ENCODE measurements at places on chromosomes 3 and 15. TPM values are rescaled to one million over a fixed set of nuclear protein-coding genes. Genes with fewer than 3 reads are reported as not detected.

DNA sequence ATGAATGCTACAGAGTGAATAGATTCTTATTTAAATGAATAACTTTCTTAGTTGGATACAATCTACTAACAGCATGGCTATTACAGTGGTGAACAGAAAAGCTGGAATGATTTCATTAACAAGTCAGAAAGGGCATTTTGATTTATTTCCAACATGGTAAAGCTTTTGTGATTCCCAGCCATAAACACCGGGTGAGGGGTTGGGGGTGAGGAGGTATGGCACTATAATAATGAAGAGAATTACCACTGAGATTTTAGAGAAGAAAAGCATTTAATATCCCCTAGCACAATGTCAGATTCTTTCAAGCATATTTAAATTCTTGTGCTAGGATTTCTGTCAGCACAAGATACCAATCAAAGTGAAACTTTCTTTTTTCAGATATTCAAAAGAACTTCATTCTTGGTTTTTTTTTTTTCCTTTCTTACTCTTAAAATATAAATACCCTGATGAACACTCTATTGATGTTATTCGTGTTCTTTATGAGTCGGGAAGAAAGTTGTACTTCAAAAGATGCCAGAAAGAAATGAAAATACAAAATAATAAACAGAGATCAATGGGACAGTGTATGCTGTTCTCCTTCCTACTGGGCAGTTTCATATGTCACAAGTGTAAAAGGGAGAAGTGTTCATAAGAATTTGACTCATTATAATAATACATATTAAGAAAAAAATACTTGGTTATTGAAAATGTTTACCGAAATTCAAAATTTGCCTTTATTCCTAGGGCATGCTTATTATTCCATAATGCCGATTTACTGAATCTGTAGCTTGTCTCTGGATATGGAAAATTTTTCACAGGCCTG is 522.8 kb downstream of the CADM2 start:
- DNase-seq: no peak

- DNase-seq: no peak
Observed at GRCh38 chr15:101111570-101112262, 140.1 kb downstream of the CHSY1 start.

- peak; percentile 69 for DNase-seq
Observed at GRCh38 chr3:182837855-182838454, 44.7 kb downstream of the ATP11B start.

- DNase-seq: peak; percentile 41
Observed at GRCh38 chr3:189557824-189558223, 73.4 kb upstream of the TP63 start.

DNA sequence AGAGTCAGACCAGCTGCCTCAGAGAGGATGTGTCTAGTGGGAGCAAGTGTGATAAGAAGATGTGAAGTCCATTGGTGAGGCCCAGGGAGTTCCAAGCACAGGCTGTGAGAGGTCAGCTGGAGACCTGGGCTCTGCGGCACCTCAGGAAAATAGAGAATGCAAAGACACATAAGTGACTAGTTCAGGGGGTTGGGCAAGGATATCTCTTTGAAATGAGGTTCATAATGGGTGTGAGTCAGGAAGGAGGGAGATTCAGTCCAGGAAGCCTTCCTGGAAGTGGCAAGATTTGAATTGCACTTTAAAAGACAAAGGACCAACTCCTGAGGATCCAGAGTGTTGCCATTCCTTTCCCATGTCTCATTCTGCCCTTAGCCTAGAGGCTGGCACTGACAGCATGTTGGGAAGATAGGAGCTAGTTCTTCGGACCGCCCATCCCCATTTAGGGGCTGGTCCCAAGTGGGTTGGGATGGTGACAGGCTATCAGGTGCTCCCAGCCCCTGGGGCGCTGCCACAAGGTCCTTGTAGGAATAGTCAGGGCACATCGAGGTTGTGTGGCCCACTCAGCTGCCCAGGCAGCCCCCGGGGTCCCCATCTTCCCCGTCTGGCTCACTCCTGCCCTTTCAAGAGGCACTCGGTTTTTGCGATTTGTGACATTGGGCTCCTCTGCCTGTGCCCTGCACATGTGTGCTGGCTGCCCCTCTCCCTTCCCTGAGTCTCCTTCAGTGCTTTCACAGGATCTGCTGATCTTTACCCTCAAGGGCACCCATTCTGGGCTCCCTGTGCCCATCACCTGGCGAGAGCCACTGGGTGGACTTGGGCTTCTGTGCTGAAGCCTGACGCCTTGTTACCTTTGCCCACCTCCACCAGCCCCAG is 23.7 kb downstream of the ESYT3 start:
- no peak for DNase-seq

Gene SCN11A
- total RNA-seq: not detected

- no peak for DNase-seq
Observed at GRCh38 chr3:41638381-41638780, 323.5 kb downstream of the ULK4 start.

DNA sequence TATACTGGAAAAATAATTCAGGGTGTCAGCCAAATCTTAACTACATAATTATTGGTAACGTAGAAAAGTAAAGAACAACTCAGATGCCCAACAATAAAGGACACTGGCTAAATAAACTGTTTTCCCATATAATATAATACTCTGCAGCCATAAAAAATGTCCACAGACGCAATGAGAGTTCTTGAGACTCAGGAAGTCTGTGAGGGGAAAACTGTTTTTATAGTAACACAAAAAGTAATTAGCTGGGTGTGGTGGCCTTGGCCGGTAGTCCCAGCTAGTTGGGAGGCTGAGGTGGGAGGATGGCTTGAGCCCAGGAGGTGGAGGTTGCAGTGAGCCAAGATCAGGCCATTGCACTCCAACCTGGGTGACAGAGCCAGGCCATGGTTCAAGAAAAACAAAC is 5.5 kb upstream of the UBR1 start:
- no peak for DNase-seq
